ENCODE measurements at places on chromosomes 5 and 9.

DNA sequence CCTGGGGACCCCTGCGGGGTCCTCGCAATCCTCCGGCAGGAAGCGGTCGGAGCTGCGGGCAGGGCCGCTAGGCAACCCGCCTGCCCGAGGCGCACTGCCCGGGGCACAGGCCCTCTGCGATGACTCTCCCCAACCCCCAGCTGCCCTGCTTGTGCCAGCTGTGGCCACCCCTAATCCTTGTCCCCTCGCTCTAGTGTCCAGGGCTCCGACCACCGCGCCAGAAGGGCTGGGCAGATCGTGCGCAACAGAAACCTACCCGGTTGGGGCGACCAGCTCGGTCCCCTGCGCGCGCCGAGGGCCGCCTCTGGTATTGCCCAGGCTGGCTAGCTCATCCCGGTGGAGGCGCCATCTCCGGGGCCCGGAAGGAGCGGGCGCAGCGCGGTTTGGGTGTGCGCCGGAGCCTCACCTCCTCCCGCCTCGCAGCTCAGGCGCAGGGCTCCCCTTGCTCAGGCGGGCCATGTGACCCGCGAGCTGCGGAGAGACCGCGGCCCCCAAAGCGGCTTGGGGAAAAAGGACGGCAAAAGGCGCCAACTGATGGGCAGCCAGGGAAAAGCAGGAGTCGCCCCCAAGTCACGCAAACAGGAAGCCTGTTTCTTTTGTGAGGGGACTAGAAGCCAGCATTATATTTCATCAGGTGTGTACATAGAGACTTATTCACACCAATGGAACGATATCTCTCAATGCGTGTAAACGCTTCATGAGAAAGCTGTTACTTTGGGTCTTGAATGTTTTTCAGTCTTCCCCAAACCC, 46.8 kb upstream of the RNF20 start:
- peak; percentile 68 for DNase-seq

DNA sequence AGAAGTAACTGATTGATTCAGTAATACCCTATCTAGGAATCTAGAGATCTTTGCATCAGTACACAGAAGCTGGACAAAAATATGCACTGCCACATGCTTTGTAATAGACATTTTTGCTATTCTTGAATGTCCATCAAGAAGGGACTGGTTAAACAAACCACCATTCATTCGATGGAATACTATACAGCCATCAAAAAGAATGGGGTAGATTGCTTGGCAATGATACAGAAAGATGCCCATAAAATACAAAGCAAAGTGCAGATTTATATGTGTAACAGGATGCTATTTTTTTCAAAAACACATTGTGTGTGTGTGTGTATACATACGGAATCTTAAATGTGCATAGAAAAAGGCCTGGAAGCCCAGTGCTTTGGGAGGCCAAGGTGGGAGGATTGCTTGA, 7.6 kb downstream of the TNIP1 start:
- no peak for DNase-seq

GRCh38 chr5:78264600-78264999, 29.9 kb downstream of the AP3B1 start:
- no peak for DNase-seq

DNA sequence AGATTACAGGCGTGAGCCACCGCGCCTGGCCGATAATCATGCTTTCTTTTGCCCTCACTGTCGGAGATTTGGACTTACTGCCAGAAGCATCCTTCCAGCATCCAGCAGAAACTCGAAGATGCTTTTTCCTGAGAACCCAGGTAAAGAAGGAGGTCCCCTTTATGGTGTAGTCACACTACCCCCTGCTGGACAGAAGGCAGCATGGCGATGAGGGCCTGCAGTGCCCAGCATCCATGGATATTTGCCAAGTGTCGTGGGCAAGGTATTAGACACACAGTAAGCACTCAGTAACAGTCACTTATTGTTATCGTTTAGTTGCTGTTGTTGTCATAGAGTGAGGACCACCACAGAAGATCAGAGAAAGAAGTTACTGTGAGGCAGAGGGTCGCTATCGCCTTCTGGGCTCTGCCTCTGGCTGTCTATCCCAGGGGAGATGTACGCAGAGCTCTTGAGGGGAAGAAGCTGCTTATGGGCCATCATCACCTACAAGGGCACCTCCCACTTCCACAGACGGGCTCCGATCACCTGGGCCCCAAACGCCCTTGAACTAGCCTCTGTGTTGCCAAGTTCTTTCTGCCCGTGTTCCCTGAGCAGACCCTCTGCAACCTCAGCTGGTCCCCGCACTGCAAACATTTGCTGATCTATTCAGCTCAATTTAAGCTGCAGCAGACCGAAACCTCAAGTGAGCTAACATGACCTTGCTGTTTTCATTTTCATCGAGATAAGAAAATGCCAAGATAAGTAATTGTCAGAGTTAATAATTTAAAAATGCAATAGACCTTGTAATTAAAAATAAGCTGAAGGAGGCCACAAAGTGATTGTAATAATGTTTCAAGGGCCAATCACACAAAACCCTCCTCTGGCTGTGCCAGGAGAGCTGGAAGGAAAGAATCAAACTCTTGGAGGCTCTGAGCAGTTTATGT, 23.9 kb downstream of the C5orf15 start:
- peak; percentile 54 for DNase-seq

- DNase-seq = no peak
These were observed 17.1 kb upstream of the GRHPR start for GRCh38 chr9:37405350-37405749.

DNA sequence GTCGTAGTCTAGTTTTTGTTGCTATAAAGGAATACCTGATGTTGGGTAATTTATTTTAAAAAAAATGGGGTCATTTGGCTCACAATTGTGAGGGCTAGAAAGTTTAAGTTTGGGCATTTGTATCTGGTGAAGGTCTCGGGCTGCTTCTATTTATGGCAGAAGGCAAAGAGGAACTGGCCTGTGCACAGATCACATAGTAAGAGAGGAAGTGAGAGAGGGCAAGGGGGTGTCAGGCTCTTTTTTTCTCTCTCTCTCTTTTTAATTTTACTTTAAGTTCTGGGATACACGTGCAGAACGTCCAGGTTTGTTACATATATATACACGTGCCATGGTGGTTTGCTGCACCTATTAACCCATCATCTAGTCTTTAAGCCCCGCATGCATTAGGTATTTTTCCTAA, 453.3 kb downstream of the DIRAS2 start:
- peak; percentile 22 for DNase-seq

DNA sequence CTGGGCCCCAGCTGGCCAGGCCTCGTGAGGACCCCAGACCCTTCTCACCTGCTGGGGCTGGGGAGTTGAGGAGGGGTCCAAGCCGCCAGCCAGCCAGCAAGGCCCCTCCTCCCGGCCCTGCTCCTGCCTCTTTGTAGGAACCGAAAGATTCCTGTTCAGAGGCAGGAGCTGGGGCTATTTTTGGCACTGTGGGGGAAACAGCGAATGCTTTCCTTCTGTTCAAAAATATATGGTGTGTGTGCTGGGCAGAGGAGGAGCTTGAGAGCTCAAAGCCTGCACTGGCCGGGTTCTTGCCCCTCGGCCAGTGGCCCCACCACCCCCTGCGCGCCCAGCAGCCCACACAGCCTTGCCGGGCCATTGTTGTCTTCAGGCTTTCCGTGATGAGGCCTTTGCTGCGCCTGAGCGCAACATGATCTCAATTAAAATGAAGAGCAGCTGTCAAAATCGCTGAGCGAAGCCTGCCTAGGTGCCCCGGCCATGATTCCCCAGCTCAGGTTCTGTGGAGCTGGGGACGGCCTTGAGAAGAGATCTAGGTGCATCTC, 13.4 kb downstream of the NCS1 start:
- no peak for DNase-seq

DNA sequence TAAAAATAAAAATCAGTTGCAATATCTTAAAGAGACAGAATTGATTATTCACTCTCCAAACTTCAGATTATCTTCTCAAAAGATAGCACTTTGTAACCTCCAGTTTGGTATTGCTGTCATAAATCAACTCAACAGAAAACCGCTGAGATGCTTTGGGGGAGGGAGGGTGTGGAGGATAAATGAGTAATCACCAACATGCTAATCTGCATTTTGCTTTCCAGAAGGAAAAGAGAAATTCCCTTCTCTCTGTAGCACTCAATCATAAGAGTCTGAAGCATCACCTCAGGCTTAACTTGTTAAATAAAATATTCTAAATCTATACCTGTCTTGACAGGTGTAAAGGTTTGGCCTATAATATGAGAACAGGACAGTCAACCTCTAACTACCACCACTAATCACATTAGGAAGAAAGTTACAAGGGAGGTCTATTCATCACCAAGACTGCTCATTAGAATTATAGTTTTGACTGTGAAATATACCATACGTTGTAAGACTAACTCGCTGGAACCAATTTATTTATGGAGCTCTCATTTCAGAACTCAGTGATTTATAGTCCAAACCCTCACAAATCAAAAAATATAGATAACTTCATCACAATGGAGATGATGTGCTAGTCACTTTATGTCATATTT, 89.0 kb downstream of the PIK3R1 start:
- no peak for DNase-seq

DNA sequence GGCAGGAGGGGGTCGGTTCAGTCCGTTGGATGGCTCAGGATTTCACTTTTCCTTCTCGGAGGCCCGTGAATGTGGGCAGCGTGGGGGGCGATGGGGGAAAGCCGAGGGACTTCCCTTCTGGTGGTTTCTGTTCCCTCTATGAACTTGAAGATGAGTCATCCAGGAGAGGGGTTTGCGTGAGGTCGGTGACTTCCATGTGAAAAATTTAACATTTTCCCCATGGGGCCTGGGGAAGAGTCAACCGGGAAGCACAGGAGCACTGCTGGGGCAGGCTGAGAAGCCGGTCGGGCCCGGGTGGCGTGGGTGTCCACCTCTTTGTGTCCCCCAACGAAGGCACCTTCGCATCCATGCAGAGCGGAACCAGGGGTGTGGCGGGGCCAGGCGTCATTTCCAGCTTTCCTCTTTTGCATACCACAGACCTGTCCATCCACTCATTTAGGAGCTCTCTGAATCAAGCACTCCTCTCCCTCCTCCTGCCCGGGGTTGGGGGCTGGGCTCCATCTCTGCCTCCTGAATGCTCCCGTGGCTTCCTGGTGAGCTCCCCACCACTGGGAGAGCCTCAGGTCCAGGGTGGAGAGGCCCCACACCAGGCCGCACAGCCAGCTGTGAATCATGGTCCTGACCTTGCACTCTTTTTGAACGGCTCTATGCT, 68.4 kb downstream of the ANKRD33B start:
- DNase-seq = peak; percentile 35

DNA sequence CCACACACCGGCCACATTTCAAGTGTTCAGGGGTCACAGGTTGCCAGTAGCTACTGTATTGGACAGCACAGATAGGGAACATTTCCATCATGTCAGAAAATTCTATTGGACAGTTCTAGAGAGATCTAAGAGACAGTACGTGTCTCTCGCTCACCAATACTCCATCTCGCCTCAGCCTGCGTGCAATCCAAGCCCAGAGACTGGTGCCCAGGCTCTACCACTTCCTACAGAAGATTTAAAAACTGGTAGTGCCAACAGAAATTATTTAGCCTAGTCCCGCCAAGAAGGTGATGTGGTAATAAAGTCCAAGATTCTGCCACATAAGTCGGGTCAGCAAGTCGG, 390 bp upstream of the SNX2 start:
- no peak for DNase-seq

- no peak for DNase-seq
These were observed 8.1 kb downstream of the PRDM12 start for GRCh38 chr9:130672466-130672865.

DNA sequence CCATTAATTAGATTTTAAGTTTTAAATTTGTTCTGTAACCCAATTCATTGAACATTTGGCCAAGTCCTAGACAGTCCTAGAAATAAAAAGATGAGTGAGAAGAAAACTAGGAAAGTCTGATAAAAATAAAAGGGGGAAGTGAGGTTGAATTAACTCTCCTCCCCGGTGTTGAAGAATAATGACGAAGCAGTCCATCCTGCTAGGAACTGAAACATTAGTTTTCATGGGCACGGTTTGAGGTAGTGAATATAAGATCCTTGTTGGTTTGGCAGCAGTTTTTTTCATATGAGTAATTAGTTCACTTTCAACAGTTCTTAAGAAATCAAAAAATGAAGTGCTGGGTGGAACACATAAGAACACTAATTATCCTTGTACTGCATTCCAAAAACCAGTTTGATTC, 103.1 kb downstream of the MTREX start:
- peak; percentile 22 for DNase-seq

DNA sequence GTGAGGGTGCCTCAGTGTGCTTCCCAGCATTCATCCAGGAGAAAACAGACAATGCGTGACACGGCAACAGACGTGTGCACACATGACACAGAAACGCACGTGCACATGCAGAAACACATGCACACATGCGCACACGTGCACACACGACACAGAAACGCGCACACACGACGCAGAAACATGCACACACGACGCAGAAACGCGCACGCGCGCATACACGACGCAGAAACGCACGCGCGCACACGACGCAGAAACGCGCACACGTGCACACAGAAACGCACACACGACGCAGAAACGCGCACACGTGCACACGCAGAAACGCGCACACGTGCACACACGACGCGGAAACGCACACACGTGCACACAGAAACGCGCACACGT, 16.5 kb downstream of the TPPP start:
- no peak for DNase-seq

DNA sequence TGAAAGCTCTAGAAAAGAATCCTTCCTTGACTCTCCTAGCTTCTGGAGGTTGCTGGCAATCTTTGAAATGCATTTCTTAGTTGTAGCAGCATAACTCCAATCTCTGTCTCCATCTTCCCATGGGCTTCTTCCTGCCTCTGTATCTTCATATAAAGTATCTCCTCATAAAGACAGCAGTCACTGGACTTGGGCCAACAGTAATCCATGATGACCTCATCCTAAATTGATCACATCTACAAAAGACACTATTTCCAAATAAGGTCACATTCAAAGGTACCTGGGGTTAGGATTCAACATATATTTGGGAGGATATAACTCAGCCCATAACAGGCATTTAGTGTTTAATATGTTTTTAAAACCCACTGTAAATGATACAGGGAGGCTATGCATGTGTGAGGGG, 123.3 kb downstream of the MLLT3 start:
- no peak for DNase-seq

GRCh38 chr5:174607916-174608315, 116.5 kb upstream of the MSX2 start:
- DNase-seq = no peak

Data from hematopoietic multipotent progenitor cell (in vitro differentiated cells).